ENCODE measurements at places on chromosomes 7 and 10.

GRCh38 chr10:130621231-130621775 lies 485.1 kb downstream of the GLRX3 start:
- DNase-seq = no peak

- no peak for DNase-seq
Measured at GRCh38 chr7:105578496-105578895, 2.8 kb downstream of the EFCAB10 start.

DNA sequence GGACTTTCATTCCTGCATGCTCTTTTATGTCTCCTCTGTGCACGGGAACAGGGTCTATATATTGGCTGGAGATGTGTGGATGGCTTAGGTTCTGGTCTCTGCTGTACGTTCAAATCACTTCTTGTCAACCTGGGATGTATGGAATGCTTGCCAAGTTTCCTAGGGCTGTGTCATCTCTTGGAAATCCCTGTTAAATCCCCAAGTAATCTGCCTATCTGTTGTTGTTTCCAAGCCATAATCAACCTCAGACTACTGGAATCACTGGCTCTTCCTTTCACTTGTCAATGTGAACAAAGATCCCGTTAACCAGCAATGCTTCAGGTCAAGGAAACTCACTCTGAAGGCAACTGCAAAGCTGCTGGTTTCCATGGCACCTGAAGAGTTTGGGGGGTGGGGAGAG lies 93.3 kb upstream of the FAM171A1 start:
- no peak for DNase-seq

GRCh38 chr7:105691082-105691679 lies 109.9 kb upstream of the EFCAB10 start:
- no peak for DNase-seq

DNA sequence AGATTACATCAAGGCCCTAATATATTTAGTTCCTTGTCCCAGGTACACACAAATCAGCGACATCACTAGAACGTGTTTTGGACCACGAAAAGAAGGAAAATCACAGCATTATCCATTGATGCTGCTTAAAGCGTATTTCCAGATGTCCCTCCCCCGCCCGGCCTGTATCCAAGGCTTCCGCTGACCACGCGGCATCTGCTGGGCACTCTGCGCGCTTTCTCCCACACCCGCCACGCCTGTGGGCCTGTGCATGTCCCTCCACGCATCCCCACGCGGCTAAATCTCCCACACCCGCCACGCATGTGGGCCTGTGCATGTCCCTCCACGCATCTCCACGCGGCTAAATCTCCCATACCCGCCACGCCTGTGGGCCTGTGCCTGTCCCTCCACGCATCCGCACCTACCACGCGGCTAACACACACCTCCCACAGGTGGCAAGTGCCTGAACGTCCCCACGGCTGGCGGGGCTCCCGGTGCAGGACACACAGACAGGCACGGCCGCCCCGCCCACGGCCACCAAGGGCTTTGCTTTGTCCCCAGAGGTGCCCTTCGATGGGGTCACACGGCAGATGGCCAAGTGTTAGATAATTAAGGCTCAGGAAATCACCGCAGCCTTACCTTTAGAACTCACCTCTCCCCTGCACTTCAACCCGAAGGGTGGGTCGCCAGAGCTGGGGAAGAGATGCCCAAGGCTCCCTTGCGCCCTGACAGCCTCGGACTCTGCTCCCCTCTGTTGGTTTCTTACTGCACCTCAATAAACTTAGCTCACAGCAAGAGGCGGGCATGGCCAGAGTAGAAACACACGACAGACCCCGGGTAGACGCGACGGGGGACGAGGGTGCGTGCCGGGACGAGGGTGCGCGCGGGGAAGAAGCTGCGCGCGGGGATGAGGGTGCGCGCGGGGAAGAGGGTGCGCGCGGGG lies 49.5 kb downstream of the DIP2C start:
- DNase-seq = no peak

GRCh38 chr7:130632111-130632510 lies 36.4 kb downstream of the COPG2 start:
- no peak for DNase-seq

- DNase-seq = no peak
Measured at GRCh38 chr7:148241700-148242293, 348.8 kb upstream of the C7orf33 start.

- DNase-seq = no peak
Measured at GRCh38 chr10:15408557-15408956, 37.5 kb upstream of the FAM171A1 start.

DNA sequence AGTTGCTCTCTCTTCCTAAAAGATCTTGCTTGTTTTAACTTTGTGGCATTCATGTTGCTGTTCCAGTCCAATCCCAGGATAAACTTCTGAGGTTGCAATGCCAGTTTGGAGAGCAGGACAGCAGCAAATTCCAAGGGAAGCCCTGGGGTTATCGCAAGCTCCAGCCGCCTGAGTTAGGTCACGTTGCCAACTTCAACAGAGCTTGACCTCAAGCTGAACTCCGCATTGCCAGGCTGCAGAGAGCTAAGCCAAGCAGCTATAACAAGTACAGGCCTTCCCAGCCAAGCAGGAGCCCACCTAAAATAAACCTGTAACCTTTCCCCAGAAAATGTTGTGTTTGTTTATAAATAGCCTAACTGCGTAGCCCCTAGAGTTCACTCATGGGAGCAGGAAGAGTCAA lies 138.9 kb upstream of the LYZL1 start:
- DNase-seq = peak; percentile 17

- DNase-seq = no peak
Measured at GRCh38 chr10:117312430-117312829, 62.8 kb downstream of the PDZD8 start.

GRCh38 chr10:15209827-15210509 lies 41.5 kb upstream of the NMT2 start:
- peak; percentile 86 for DNase-seq

GRCh38 chr7:70935311-70935710 lies 196.6 kb upstream of the GALNT17 start:
- no peak for DNase-seq

DNA sequence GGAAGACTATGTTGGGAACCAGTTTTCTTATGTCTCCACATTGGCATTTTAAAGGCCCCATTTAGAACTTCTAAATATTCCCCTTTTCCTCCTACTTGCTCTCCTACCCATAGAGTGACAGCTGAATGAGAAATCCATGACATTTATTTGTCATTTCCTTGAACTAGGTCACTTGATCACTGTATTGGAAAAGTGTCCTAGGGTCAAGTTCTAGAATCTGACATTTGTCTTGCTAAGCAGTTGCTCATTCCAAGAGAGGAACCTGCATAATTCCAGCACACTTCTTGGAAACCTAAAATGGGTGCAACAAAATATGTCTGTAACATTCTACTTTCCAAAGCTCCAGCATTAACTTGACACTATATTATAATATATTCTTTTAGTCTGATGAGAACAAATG lies 3.6 kb upstream of the DPY19L1 start:
- no peak for DNase-seq

GRCh38 chr10:100873146-100873826 lies 39.5 kb upstream of the SLF2 start:
- no peak for DNase-seq

- peak; percentile 27 for DNase-seq
Measured at GRCh38 chr7:148367731-148368475, 222.7 kb upstream of the C7orf33 start.

- no peak for DNase-seq
Measured at GRCh38 chr10:97499561-97500296, 1.0 kb downstream of the UBTD1 start.

- DNase-seq = no peak
Measured at GRCh38 chr10:5958675-5959074, 18.7 kb downstream of the IL15RA start.

DNA sequence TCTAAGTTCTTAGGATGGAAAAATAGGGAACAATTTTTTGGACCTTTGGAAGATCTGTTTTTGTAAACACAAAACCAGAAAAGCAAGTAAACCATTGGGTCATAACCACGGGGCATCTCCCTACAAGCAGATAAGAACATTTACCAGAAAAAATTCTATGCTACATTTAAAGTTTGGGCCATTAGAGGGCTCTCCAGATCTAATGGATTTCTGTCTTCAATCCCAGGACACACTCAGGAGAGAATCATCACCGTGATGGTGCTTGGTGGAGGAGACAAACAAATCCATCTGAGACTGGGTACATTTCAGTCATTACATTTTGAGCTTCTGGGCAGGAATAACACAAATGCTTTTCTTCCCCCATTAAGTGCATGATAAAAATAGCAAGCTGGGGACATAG lies 178.4 kb upstream of the TARP start:
- DNase-seq = no peak

GRCh38 chr7:124790645-124791044 lies 25.1 kb upstream of the GPR37 start:
- DNase-seq = no peak

DNA sequence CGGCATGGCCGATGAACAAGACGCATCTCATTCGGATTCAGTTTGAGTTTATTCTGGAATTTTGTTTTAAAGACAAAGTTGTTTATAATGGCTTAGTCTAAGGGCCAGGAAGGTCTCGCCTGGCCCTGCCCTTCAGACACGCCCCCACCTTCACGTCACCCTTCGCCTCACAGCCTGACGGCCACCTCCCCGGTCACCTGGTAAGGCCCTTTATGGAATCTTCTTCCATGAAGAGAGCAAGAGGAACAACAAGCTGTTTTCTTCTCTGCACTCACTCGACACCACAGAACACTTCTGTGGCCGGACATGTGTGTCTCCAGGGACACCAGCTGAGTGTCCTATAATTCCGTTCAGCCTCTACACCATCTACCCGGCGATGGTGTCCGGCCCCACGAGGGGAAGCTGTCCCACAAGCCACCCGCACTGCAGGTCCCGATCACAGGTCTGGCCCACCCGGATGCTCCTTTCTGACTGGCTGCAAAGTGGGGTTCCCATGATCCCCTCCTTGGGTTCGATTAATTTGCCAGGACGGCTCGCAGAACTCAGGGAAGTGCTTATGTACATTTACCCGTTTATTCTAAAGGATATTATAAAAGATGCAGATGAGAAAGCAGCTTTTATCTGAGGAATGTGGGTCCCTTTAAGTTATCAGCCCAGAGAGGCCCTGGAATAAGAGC lies 17.4 kb upstream of the KNDC1 start:
- DNase-seq = no peak

DNA sequence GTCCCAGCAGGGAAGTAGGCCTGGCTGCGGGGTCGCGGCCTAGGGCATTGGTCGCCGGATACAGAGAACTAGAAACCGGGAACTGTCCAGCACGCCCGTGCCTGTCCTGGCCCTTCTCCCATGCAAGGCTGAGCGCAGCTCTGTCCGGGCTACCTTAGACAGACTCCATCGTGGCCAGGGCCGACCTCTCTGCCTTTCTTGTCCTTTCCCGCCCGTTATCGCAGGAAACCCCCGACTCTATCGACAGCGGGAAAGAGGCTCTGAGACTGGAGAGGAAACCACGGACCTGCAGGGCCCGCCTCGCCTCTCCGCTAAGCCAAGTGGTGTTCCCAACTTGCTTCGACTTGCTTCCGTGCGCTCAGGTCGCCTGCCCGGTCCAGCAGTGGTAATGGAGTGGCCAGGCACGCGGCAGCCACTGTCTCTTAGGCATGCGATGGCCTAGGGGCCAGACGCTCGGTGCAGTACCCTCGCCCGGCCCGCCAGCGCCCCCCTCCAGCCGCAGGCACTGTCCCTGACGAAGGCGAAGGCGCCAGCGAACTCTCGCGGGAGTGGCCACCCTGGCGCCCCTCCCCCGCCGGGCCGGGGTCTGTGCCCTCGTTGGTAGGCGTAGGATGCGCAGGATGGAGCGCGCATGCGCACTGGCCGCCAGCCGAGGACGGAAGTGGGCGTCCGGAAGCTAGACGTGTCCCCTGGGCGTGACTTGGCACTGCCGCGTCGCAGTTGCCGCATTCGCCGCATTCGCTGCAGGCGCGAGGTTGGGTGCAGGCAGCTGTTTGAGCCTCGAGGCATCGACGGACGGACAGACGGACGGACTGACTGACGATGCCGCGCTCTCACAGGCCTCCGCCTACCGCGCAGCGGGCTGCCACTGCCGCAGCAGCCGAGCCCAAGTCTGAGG lies 54.4 kb downstream of the MCMBP start:
- peak; percentile 23 for DNase-seq

DNA sequence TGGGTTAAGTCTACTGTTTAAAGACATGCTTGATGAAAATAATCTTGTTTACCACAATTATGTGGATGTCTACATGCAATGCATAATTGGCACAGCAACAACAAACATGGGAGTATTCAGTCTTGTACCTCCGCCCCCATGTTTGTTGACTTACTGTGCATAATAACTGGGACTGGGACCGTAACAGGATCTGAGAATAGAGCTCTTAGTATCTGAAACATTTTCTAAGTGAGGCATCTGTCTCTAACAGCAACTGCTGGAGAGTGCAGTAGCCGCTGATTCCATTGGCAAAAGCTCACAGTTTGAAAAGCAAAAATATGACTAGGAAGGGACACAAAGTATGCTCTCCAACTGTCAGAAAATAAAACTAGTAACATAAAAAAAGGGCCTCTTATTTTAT lies 61.6 kb downstream of the ENO4 start:
- DNase-seq = no peak

- DNase-seq = no peak
Measured at GRCh38 chr10:95837783-95838182, 70.0 kb upstream of the CC2D2B start.

DNA sequence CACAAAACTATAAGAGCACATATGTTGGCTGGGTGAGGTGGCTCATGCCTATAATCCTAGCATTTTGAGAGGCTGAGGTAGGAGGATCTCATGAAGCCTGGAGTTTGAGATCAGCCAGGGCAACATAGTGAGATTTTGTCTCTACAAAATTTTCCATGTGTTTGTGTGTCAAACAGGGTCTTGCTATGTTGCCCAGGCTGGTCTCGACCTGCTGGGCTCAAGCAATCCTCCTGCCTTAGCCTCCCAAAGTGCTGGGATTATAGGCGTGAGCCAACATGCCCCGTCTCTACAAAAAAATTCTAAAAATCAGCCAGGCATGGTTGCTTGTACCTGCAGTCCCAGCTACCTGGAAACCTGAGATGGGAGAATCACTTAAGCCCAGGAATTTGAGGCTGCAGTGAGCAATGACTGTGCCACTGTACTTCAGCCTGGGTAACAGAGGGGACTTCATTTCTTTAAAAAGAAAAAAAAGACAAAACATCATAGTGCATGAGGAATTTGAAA lies 28.3 kb downstream of the FZD9 start:
- no peak for DNase-seq

- no peak for DNase-seq
Measured at GRCh38 chr7:38723327-38723726, 92.2 kb upstream of the AMPH start.

DNA sequence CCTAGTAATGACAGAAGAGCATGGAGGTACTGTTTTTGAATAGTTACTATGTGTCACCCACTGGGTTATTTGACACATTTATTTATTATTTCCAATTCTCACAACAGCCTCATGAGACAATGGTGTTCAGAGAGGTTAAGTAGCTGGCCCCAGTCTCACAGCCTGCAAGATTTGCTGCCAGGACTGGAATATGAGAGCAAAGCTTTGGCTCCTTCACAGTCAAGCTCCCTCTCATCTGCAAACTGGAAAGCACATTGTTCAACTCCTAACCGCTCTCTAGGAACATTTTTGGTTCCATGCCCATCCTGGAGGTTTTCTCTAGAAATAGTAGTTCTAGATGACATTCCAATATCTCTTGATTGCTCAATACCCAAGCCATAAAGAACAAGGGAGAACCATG lies 75.5 kb upstream of the CXCL12 start:
- DNase-seq = no peak

- no peak for DNase-seq
Measured at GRCh38 chr7:39673868-39674267, 50.5 kb downstream of the RALA start.
